T-helper 17 cell (primary cell): ENCODE measurements at places on chromosomes 1 and 21. TPM values are rescaled to one million over a fixed set of nuclear protein-coding genes. Genes with fewer than 3 reads are reported as not detected.

DNA sequence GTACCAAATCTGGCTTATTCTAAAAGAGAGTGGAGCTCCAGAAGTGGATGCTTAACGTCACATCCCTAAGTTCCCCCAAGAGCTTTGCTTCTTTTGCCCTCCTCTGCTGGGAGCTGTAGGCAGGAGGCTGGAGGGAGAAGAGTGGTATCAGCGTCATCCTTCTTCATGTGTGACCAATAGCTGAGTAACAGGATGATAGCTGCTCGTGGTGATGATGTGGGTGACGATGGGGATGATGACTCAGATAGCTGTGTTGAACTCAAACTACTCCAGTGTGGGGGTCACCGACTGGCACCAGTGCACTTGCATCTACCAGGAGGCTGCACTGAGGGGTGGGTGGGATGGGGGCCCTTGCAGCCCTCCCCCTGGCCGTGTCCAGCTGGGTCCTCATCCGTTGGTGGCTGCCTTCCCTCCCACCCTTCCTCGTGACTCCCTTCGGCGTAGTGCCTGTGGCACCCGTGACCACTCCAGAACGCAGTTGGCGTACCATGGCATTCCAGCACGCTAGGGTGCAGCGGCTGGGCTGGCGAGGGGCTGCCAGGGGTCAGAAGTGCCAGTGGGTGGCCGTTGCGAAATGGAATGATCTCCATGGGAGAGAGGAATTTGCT, 1.1 kb downstream of the IGFN1 start:
- peaks cover 6% of the 10 kb centered on the region for H3K4me1 ChIP-seq
- H3K4me3 ChIP-seq = no peak overlapping the region
- no peak for DNase-seq
- no peak overlapping the region for H3K27ac ChIP-seq
- H3K36me3 ChIP-seq = peaks cover 5% of the 10 kb centered on the region

- peaks cover 42% of the 10 kb centered on the region for H3K4me1 ChIP-seq
- no peak overlapping the region for H3K4me3 ChIP-seq
- peaks cover 16% of the 10 kb centered on the region for H3K36me3 ChIP-seq
- H3K27me3 ChIP-seq = no peaks in the 10 kb centered on the region
Measured at GRCh38 chr1:24418898-24419628, 3.5 kb downstream of the NIPAL3 start.

The CA6 gene
- not detected for total RNA-seq

DNA sequence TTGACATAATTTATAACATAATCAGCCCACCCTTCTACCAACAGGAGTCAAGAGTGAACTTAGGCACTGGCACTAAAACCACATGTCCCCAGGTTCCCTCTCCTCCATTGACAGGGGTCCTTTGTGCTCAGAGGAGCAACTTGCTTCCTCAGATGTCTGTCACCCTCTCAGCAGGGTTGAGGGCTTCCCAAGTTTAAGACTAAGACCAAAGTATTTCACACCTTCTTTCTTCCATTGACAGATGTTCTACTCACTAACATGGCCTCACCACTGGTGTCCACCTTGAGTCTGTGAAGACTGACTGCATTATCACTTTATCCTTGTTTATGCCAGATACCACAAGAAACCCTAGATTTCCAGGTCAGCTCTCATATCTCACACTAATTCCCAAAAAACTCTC, 56.5 kb downstream of the CCDC18 start:
- peaks cover 10% of the 10 kb centered on the region for H3K36me3 ChIP-seq
- no peak overlapping the region for H3K4me3 ChIP-seq
- no peaks in the 10 kb centered on the region for H3K4me1 ChIP-seq
- no peak for DNase-seq
- H3K27me3 ChIP-seq = no peaks in the 10 kb centered on the region

DNA sequence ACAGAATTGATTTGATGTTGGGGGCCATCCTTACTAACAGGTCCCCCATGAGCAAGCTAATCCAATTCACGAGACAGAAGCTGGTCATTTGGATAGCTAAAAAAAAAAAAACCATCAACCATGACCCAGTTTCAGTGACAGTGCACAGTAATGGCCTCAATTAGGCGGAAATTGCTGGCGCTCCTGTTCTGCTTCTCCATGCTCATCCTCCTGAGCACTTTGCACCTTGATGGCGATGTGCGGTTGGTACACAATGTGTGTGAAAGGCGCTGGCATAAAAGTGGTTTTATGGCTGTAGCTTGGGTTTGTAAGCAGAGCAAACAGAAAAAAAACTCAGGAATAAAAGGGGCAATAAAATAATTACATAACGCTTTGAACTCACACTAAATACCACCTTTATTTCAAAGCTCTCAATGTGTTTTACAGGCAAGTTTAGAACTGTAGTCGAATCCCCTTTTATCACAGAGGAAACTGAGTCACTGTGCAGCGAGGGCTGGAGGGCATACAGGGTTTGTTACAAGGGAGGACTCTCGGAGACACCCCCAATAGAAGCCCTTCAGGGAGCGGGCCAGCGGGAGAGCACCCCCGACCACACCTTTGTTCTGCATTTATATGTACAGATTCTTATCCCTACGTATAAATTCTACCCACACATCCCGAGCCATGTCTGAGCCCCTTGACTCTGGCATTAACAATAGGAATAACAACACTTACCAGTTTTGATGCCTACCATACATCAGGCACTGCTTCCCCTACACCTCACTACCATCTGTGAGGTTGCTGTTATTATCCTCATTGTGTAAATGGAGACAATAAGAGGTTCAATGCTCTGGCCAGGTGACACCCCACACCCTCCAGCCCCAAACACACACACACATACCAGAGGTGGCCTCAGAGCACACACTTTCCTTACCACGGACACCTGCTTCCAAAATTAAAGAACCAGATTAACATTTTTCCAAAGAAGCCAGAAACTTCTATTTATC, 213.5 kb upstream of the IRF2BP2 start:
- peaks cover 6% of the 10 kb centered on the region for H3K4me1 ChIP-seq
- H3K4me3 ChIP-seq = no peak overlapping the region
- no peaks in the 10 kb centered on the region for H3K27me3 ChIP-seq
- H3K27ac ChIP-seq = no peak overlapping the region

The OR2T35 gene
- not detected for total RNA-seq

DNA sequence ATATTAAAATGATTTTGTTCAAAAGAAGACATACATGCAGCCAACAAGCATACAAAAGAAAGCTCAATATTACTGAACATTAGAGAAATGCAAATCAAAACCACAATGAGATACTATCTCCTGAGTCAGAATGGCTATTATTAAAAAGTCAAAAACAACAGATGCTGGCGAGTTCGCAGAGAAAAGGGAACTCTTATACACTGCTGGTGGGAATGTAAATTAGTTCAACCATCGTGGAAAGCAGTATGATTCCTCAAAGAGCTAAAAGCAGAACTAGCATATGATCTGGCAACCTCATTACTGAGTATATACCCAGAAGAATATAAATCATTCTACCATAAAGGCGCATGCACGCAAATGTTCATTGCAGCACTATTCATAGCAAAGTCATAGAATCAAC, 126.0 kb upstream of the HMCN1 start:
- H3K4me3 ChIP-seq = no peak overlapping the region
- DNase-seq = no peak
- no peaks in the 10 kb centered on the region for H3K36me3 ChIP-seq
- H3K4me1 ChIP-seq = no peaks in the 10 kb centered on the region
- H3K27ac ChIP-seq = no peak overlapping the region

DNA sequence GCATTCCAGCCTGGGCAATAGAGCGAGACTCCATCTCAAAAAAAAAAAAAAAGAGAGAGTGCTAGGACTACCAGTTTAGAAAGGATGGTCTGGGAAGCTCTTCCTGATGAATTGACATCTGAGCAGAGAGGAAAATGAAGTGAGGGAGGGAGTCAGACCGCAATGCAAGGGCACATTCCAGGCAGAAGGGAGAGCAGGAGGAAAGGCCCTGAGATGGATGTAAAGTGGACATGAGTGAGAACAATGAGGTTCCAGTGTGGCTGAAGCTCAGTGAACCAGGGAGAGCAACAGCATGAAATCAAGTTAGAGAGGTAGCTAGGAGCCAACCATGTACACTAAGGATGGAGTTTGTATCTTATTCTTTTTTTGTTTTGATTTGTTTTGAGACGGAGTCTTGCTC, 55.9 kb upstream of the SPOCD1 start:
- H3K4me1 ChIP-seq = peaks cover 12% of the 10 kb centered on the region
- no peak for DNase-seq
- H3K27me3 ChIP-seq = no peaks in the 10 kb centered on the region
- H3K4me3 ChIP-seq = no peak overlapping the region
- H3K27ac ChIP-seq = no peak overlapping the region

The ARMH1 gene
- total RNA-seq = 53.0 TPM

GRCh38 chr1:114512595-114513280, 1.7 kb upstream of the TRIM33 start:
- peaks cover 40% of the 10 kb centered on the region for H3K4me1 ChIP-seq
- peak overlapping the region; percentile 99 for H3K4me3 ChIP-seq
- DNase-seq = no peak
- peaks cover 5% of the 10 kb centered on the region for H3K36me3 ChIP-seq
- peak overlapping the region; percentile 100 for H3K27ac ChIP-seq
- no peaks in the 10 kb centered on the region for H3K27me3 ChIP-seq

GRCh38 chr1:201268604-201269151, 14.6 kb upstream of the PKP1 start:
- no peak for DNase-seq
- no peak overlapping the region for H3K4me3 ChIP-seq
- H3K36me3 ChIP-seq = peaks cover 2% of the 10 kb centered on the region

- no peak overlapping the region for H3K4me3 ChIP-seq
- no peak for DNase-seq
- peaks cover 3% of the 10 kb centered on the region for H3K27me3 ChIP-seq
- H3K27ac ChIP-seq = no peak overlapping the region
- H3K4me1 ChIP-seq = peaks cover 2% of the 10 kb centered on the region
Measured at GRCh38 chr1:228990906-228991569, 255.8 kb downstream of the RHOU start.
